ENCODE measurements at places on chromosomes 7 and 10.

- DNase-seq: no peak
Measured at GRCh38 chr10:108465871-108466641, 1301.5 kb upstream of the SORCS1 start.

- no peak for DNase-seq
Measured at GRCh38 chr10:43196981-43197833, 59.0 kb downstream of the CSGALNACT2 start.

DNA sequence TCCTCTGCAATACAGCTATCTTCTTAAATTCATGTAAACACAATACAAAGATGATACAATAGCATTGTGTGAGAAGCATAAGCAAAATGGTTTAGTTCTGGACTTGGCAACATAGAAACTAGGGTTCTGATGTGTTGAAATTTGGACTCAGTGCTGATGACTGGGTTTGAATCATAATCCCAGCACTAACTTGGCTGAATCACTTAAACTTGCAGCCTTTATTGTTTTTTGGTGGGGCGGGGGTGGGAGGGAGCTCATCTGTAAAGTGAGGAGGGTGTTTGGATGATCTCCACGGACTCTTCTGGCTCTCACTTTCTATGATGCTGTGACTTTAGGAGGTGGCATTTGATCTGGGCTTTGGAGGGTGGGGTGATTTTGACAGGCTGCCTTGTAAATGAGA is 158.2 kb downstream of the WNT2 start:
- peak; percentile 29 for DNase-seq

DNA sequence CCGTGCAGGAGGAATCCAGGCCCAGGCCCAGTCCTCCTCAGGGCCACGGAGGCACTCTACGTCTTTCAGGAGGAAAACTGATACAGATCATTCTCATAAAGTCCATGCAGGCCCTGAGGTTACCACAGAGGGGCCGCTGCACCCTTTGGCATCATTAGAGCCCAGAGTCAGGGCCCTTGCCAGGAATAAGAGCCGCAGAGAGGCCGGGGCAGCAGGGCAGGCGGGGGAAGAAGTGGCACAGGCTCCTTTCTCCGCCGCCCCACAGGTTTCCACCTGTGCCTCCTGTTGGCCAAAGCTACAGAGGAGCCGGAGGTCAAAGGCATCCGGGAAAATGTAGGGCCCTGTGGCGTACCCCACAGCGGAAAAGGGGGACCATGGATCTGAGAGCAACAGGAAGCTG is 366.6 kb upstream of the SHH start:
- no peak for DNase-seq

GRCh38 chr10:86203162-86203905 is 163.3 kb downstream of the GRID1 start:
- DNase-seq: no peak

GRCh38 chr7:39291628-39292410 is 274.4 kb upstream of the YAE1 start:
- no peak for DNase-seq

GRCh38 chr10:70726909-70727495 is 54.7 kb downstream of the ADAMTS14 start:
- DNase-seq: no peak

DNA sequence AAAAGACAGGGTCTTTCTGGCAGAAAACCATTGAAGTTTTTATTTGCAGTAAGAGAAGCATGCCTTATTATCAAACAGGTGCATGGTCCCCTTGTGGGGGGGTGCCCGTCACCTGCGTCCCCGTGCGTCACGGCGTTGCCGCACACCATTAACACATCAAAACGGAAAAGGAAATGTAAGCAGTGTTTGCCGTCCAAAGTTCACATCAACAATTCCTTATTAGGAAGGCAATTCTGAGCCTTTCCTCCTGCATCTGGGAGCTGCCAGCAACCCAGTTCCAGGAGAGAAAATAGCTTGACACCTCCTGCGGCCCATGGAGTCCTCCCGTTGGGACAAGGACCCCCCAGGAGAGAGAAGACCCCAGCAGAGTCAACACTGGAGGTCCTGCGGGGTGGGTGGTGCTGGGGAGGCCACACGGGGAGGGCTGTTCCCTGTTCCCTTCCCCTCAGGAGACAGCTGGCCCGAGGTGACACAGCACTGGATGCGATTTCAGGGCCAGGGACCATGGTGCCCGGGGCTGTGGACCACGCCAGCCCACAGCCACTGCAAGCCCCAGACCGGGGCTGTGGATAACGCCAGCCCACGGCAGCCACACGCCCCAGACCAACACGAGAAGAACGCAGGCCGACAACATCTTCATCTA is 39.5 kb downstream of the DIP2C start:
- DNase-seq: no peak

GRCh38 chr10:124227055-124227975 is 133.9 kb upstream of the CHST15 start:
- DNase-seq: no peak

Measured in HFFc6 (cell line).